Midbrain (tissue), 1 donor: ENCODE measurements at places on chromosomes 6 and 20.

- DNase-seq = no peak
Observed at GRCh38 chr6:157732007-157732406, 91.0 kb upstream of the SNX9 start.

GRCh38 chr20:58014628-58015315, 213.7 kb downstream of the ANKRD60 start:
- DNase-seq = no peak

- DNase-seq = no peak
Observed at GRCh38 chr6:148146717-148147462, 195.7 kb upstream of the SASH1 start.

DNA sequence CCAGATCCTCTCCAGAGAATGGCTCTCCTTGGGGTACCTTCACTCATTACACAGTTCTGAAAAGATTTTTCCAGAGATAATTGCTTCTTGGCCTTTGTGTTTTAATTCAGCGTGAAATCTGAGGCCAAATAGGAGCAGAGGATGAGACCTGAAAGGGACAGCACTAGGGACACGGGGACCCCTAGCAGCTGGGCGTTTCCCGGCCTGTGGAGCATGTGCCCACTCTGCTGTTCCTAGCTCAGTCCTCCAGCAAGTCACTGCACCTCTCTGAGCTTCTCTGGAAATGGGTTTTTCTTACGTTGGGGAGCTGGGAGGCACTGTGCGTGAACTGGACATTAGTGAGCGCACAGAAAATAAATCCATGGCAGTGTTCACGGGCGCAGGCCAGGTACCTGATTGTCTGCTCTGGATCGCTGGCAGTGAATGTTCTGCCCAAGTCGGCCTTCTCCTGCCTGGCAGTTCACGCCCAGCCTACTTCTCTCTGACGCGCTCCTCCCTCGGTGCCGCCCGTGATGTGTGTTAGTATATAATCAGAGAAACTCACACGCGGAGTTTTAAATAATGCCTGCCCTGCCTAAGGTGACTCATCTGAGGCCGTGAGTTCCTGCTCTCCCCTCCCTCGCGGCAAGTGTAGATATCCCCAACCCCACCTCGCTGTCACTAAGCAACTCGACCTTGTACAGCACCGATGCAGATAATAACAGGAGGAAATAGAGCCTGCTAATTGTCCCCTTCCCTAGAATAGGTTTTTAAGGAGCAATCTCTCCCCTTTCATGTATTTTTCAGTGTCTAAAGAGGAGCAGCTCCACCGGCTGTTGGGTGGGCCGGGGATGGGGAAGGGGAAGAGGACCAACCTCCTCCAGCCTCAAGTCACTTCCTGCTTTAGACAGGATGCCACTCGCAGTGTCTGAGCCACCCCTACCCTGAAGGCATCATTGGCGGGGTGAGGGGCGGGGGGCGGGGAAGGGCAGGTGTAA, 2.7 kb upstream of the TUBB2A start:
- DNase-seq = no peak

- no peak for DNase-seq
Observed at GRCh38 chr6:163014736-163015135, 287.0 kb downstream of the PACRG start.

GRCh38 chr6:113758826-113759574, 98.1 kb upstream of the MARCKS start:
- no peak for DNase-seq

DNA sequence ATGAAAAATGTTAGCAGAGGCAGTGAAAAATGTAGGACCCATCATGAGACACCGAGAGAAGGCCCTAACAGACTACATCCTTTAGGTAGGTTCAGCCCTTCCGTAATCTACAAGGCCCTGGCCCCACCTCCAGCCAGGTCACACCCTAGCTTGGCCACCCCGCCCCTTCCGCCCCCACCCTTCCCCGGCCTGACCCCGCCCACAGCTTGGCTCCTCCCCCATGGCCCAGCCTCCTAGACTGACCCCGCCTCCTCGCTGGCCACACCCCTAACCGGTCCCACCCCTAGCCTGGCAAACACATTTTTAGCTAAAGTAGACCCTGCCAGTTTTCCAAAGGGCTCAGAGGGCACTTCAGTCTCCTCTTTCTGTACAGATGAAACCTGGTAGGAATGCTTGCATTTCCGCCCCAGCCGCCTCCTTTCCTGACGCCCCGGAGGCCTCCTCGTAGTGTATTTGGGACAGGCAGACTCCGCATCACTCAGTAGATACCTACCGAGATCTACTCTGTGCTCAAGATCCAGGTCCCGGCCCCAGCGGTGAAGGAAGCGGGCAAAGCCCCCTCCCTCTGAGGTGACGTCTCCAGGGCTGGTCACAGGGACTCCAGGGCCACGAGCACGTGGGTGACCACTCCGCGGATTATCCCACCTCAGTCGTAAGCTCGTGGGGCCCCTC, 443.5 kb downstream of the PREX1 start:
- no peak for DNase-seq

- DNase-seq = peak; percentile 93
Observed at GRCh38 chr20:23349338-23350195, 1.0 kb upstream of the NXT1 start.

GRCh38 chr6:126788861-126789365, 329.6 kb upstream of the RSPO3 start:
- no peak for DNase-seq

DNA sequence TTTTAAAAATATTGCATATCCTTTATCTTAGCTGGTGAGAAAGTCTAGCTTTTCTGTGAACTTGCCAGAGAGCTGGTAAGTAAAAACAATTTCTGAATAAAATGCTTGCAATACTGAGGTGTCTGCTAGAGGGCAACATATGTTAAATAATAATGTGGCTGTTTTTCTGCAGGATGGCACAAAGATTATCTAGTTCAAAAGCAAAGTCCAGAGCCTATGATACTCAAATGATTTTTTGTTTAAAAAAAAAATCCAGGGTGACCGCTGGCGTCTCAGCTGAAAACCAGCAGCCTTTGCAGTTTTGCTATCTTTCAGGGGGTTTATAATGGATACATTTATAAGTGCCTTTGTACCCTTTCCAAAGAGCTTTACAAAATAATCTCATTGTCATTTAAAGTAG, 194.9 kb downstream of the PHACTR1 start:
- DNase-seq = peak; percentile 58

DNA sequence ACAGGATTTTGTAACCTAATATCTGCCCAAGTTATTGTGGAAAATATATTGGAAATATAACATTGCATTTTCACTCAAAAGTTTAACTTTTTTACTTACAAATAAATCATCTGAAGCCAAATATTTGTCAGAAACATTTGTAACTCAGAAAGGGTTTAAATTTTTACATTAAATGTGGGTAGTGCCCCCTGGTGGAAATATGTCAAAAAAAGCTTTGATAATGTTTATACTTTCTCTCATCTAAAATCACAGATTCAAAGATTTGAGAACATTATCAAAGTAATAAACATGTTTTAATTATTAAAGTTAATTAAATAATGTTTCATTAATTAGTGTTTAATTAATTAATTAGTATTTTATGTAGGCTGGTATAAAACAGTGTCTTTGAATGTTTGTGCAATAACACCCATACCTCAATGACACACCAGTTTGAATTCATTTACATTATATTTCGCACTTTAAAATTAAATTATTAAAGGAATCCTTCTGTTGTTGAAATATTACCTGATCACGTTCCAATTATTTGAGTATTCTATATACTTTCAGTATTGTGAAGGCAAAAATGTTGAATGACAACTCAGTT, 320.1 kb upstream of the FKBP1C start:
- peak; percentile 17 for DNase-seq

DNA sequence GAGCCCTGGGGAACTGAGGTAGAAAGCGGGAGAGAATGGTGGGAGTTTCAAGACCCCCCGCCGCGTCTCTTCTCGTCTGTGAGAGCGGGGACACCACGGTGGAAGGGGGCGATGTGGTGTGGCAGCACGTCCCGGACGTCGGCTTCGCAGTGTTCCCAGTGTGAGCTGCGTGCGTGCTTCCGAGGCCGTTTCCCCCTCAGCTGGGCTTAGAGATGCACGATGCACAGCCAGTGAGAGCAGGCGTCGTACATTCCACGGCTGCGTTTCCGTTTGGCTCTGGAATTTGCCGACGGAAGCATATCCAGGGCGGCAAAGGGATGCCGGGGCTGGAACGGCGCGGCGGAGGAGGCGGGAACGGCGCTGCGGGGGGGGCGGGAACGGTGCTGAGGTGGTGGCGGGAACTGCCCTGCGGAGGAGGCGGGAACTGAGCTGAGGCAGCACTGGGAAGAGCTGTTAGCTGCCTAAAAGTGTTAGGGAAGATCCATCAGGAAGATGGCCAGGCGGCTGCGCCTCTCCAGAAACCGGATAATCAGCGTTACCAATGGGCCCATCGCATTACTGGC, 37.7 kb downstream of the KIF25 start:
- peak; percentile 26 for DNase-seq

DNA sequence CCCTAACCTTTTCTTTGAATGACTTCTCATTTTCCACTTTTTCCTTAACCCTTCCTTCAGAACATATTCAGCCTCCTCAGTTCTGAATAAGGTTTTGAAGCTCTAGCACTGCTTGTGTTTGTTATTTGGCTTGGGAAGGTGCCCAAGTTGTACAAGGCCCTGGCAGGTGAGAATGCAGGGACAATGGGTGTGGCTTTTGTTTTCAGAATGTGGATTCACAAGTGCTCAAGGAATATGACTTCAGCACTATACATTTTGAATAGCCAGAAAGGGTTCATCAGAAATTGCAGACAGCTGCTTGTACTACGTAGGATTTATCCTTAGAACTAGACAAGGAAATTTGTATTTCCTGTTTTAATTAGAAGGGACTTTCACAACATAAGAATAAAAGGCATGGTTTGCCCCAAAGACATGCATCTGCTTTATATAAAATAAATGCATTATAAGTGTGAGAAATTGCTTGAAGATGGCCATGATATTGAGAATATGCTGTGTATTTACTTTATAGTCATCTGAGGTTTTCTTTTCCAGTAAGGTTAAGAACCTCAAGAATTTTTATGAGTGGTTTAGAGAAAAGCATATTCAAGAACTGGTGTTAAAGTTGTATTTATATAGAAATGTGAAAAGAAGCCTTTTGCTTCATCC, 29.3 kb upstream of the PRDM1 start:
- no peak for DNase-seq

- no peak for DNase-seq
Observed at GRCh38 chr6:39850736-39851297, 58.6 kb downstream of the DAAM2 start.

DNA sequence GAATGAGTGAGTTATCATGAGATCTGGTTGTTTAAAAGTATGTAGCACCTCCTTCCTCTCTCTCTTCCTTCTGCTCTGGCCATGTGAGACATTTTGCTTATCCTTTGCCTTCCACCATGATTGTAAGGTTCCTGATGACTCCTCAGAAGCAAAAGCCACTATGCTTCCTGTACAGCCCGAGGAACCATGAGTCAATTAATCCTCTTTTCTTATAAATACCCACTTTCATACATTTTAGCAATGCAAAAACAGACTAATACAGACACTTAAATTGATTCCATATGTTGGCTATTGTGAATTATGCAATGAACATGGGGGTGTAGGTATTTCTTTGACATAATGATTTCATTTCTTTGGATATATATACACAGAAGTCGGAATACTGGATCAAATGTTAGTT, 792.8 kb upstream of the EYS start:
- DNase-seq = no peak

- DNase-seq = no peak
Observed at GRCh38 chr6:86712039-86712438, 225.3 kb upstream of the HTR1E start.

DNA sequence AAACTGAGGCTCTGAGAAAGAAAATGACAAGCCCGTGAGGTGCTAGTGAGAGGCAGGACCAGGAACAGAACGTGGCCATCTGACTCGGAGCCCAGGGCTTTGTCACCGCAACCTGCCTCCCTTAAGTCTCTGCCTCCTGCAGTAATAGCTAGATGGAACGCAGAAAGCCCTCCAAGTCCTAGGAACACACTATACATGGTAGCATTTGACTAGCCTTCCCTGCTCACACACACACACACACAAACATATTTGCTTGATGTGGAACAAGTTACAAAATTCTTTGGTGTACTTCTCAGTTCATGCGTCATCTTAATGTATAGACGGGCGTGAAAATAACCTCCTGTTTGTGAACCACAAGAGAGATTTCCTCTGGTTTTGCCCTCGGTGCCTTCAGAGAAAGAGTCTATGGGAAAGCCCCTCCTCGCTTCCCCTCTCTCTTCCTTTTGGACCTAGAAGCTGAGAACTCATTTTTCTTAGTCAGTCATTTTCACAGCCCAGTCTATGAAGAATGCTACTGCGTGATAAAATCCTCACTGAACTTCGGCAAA, 38.8 kb downstream of the C6orf52 start:
- no peak for DNase-seq

GRCh38 chr6:150118627-150119026, 24.2 kb upstream of the PPP1R14C start:
- no peak for DNase-seq

DNA sequence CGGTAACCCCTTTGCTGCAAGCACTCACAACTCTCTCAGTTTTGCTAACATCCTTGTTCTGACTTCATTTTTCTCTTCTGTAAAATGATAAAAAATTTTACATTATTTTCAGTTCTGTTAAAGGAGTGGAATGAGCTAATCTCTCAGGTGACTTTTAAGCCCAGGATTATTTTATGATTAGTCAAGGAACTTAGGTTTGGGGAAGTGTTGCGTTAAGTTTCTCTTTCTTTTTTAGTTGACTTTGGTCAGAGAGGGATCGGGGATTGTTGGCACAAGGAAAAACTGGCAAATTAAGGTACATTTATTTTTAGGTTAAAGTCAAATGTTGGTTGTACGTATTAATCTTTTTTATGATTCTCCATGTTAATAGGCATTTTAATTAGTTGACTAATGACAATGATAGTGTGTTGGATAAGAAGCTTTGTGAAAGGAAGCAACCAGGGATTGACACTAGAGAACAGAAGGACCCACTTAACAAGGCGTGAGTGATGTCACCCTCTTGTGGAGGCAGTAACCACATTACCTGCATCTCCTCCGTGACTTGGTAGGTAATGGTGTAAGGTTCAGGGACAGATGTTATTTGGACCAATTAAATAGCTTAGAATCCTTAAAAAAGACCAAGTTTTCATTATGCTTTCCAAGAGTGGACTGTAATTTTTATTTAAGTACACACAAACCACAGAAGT, 31.6 kb downstream of the CD83 start:
- DNase-seq = no peak

DNA sequence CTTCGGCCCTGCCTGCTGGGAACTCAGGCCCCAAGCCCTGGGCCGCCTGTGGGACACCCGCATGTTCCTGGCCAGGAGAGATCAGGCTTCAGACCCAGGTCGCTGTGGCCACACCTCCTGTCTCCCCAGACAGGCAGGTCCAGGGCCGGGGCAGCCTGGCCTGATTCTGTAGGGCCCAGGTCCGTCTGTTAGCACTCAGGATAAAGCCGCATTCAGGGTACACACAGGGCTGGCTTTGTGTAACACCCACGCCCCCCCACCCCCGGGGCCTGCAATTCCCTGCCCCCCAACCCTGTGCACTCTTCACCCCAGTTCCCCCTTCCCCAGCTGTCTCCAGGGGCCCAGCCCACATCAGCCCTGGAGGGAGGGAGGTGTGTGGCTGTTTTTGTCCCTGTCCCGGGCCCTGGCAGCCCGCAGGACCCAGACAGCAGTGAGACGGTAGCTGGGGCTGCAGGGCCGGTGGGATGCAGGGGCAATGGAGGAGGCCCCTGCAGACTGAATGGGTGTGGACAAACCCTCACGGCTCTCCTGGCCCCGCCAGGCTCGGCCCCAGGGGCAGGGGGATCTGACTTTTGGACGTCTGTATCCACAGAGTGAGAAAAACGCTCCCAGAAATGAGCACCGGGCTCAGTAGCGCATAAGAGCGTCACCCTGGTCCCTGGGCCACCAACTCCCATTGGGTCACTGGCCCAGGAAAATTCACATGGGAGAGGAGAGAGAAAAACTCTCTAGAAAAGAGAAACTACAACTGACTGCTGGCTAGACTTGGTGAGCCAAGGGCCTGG, 42.4 kb upstream of the ZBP1 start:
- DNase-seq = no peak
